ENCODE measurements at places on chromosomes 3 and 15.

GRCh38 chr3:49567406-49567805 is 13.1 kb downstream of the BSN start:
- no peak for ATAC-seq

DNA sequence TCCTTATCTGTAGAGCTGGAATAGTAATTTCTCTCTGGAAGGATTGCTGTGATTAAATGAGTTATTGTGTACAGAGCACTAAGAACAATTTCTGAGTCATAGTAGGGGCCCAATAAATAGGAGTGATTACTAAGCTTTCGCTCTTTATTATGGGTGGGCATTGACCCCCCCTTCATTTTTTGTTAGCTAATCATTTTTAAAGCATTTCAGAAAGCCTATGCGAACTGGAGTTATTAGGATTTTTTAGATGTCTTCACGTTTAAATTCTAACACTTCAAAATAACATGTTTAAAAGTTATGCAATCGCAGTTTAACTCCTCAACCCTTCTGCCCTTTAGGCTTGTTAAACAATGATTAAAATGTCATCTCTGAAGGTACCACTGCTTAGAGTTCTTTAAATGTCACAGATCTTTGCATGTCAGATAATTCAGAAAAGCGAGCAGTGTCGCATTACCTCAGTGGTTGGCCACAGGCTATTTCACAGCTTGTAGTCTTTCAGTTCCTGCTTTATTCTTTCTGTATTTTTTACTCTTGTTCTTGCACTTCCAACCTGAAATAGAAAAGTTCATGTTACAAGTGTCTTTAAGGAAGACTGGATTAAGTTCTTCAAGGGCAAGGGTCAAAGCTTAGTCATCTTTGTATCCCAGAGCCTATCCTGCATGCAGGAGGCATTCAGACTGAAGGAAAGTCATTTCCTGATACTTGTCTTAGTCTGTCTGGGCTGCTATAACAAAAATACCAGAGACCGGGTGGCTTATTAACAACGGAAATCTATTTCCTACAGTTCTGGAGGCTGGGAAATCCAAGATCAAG is 102.9 kb downstream of the FNDC3B start:
- no peak for ATAC-seq

GRCh38 chr15:96158938-96159337 is 171.6 kb upstream of the NR2F2 start:
- ATAC-seq: no peak

- ATAC-seq: no peak
Observed at GRCh38 chr3:194443901-194444300, 42.9 kb downstream of the ATP13A3 start.

DNA sequence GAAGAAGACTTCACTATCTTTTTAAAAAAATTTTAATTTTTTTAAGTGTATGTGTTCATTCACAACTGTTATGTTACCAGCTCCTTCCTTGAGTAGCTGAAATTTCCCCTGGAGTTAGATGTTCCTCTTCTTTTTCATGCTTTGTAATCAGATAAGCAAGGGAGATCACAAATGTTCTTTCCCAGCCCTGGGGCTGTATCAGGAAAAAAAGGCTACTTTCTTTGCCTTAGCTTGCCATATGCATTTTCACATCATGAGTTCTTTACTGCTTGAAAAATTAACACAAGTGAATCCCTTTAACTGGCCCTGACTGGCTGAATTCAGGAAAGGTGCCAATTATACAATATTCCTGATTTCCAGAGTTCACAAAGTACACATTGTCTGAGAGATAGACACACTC is 353.2 kb upstream of the ATP11B start:
- no peak for ATAC-seq
